ENCODE measurements at places on chromosomes 3 and 15.

- H3K27ac ChIP-seq: no peak overlapping the region
- H3K4me1 ChIP-seq: no peaks in the 10 kb centered on the region
- no peaks in the 10 kb centered on the region for H3K36me3 ChIP-seq
- H3K27me3 ChIP-seq: no peaks in the 10 kb centered on the region
- no peak overlapping the region for H3K4me3 ChIP-seq
- DNase-seq: no peak
Measured at GRCh38 chr3:180048103-180048502, 11.4 kb upstream of the PEX5L start.

- no peak overlapping the region for H3K27ac ChIP-seq
- H3K4me1 ChIP-seq: no peaks in the 10 kb centered on the region
- no peak for DNase-seq
Measured at GRCh38 chr3:46429250-46429649, 22.2 kb downstream of the CCRL2 start.

GRCh38 chr3:94162700-94163099 lies 99.8 kb downstream of the NSUN3 start:
- no peaks in the 10 kb centered on the region for H3K36me3 ChIP-seq
- H3K4me3 ChIP-seq: no peak overlapping the region

DNA sequence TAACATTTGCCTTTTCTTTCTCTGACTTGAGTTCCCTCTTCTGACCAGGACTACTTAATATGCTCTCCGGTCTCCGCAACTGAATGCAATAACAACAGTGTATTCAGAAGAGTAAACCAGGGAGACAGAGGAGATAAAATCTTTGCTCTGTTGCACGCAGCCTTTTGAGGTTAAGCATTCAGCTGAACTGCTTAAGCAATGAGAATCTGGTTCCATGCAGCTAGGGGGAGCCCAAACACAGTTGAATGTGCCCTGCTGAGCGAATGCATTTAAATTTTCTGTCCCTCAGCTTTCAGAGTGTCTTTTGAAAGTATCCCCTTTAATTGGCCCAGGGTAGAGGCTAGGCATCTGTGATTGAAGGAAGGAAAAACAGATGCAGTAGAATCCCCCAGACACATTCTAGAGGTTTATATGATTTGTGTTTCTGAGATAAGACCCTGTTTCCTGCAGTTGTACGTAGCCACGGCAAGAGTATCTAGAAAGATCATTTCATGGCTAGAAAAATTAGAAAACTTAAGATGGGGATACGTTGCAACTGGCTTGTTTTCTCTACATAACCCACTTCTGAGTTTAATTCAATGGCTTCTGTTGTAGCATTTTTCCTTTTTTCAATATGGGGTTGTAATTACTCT lies 309.6 kb downstream of the TUSC7 start:
- no peaks in the 10 kb centered on the region for H3K36me3 ChIP-seq
- no peak overlapping the region for H3K4me3 ChIP-seq
- H3K27me3 ChIP-seq: no peaks in the 10 kb centered on the region
- H3K27ac ChIP-seq: no peak overlapping the region
- no peaks in the 10 kb centered on the region for H3K4me1 ChIP-seq

DNA sequence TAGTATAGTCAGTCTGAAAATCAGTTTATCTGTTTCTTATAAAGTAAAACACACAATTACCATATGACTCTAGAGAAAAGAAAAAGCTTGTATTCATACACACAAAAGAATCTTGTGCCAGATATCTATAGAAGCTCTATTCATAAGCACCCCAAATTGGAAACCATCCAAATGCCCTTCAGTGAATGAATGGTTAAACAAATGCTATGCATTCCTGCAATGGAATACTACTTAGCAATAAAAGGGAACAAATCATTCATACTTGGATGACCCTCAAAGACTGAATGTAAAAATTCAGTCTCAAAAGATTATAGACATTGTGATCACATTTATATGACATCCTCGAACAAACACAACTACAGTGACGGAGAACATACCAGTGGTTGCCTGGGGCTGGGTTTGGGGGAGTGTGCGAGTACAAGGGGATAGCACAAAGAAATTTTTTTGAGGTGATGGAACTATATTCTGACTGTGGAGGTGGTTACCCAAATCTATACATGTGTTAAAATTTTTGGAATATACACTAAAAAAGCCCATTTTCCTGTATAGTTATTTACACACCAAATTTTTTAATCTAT lies 680.6 kb downstream of the NTRK3 start:
- DNase-seq: no peak
- H3K4me3 ChIP-seq: no peak overlapping the region
- no peaks in the 10 kb centered on the region for H3K36me3 ChIP-seq
- H3K27me3 ChIP-seq: no peaks in the 10 kb centered on the region
- H3K27ac ChIP-seq: no peak overlapping the region
- H3K4me1 ChIP-seq: no peaks in the 10 kb centered on the region

DNA sequence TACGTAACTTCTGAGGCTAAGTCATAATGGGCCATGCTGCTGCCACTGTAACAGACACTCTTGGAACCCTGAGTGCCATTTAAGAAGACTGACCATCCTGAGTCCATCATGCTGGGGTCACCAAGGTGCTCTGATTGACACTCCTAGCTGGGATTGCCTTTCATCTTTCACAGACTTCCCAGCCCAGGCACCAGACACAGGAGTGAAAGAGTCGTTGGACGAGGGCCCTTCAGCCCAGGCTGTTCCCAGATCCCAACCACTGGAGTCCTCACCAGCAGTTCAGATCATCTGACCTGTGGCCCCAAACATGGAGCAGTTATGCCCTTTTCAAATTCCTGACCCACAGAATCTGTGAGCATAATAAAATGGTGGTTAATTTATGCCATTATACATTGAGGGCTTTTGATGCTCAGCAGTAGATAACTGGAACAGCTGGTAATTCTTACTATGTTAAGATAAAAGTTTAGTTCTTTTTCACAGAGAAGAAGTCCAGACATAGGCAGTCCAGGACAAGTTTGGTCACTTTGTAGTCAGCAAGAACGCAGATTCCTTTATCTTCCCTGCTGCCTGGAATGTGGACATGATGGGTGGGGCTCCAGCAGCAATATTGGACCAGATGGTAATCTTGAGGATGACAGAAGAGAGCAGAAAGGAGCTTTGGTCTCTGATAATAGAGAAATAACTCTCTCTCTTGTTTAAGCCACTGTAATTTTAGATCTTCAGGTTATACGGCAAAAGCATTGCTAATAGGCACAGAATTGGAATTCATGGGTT lies 7.3 kb upstream of the EHD4 start:
- H3K36me3 ChIP-seq: no peaks in the 10 kb centered on the region
- no peaks in the 10 kb centered on the region for H3K27me3 ChIP-seq
- no peak for DNase-seq
- H3K4me1 ChIP-seq: peaks cover 1% of the 10 kb centered on the region
- H3K4me3 ChIP-seq: no peak overlapping the region

DNA sequence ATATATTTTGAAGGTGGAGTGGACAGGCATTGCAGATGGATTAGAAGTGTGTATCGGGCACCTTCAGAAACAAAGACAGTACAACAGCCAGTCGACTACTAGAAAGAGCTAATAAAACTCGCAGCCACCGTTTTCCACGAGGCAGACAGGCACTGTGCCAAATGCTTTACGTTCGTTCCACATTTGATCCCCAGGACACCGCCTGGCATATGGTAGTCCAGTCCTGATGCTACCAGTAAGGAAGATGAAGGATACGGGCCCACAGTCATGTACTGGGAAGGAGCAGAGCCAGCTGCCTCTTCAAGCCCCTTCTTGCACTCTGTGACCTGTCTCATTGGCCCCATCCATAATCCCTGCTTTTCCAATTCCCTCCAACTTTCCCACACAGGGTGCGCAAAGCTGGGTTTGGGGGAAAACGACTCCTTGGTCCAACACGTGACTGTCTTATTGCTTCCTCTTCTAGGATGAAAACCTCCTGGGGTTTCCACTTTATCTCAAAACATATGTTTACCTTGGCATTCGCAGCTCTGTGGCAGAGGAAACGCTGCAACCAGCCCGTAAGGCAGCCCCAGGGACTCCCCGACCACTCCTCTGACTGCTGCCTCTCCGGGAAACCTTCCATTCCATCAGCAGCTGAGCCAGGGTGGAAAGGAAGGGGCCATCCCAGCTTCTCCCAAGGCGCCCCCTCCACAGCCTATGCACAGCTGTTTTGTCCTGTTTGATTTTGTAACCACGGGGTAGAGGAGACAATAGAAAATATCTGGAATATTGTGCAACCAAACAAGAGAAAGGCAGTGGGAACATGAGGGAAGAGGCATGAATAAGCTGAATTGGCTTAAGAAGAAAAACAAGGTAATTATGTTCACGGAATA lies 107.4 kb downstream of the ADAMTS17 start:
- H3K4me1 ChIP-seq: no peaks in the 10 kb centered on the region
- no peak overlapping the region for H3K27ac ChIP-seq
- no peak overlapping the region for H3K4me3 ChIP-seq
- no peaks in the 10 kb centered on the region for H3K27me3 ChIP-seq
- no peaks in the 10 kb centered on the region for H3K36me3 ChIP-seq
- DNase-seq: no peak

- no peak overlapping the region for H3K27ac ChIP-seq
- DNase-seq: no peak
- no peak overlapping the region for H3K4me3 ChIP-seq
Measured at GRCh38 chr3:182124187-182124586, 412.5 kb downstream of the SOX2 start.

GRCh38 chr3:13484851-13485590 lies 4.9 kb downstream of the HDAC11 start:
- no peaks in the 10 kb centered on the region for H3K36me3 ChIP-seq
- H3K27ac ChIP-seq: no peak overlapping the region
- H3K4me3 ChIP-seq: no peak overlapping the region
- H3K4me1 ChIP-seq: peaks cover 7% of the 10 kb centered on the region
- H3K27me3 ChIP-seq: no peaks in the 10 kb centered on the region

DNA sequence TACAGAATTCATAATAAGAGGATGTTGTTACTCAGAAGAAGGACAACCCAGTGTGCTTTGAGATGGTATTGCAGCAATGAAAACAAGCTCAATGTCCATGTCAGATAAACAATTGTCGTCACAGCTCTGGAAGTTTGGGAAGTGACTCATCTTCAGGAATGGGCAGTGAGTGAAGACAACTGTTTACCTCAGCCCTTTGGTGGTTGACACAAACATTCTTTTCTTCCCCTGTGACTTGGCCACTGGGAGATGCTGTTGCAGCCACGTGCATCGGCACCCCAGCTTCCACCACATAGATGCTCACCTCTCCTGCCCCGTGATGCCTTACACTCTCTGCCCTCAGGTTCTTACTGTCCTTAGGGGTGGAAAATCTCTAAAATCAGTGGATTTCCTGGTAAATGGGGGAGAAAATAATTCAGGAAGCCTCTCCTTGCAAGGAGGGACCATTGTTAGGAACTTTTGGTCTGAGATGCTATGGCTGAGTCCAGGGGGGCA lies 114.1 kb upstream of the GALNT15 start:
- no peaks in the 10 kb centered on the region for H3K4me1 ChIP-seq
- peak; percentile 18 for DNase-seq
- H3K27ac ChIP-seq: no peak overlapping the region
- no peaks in the 10 kb centered on the region for H3K36me3 ChIP-seq
- H3K4me3 ChIP-seq: no peak overlapping the region

DNA sequence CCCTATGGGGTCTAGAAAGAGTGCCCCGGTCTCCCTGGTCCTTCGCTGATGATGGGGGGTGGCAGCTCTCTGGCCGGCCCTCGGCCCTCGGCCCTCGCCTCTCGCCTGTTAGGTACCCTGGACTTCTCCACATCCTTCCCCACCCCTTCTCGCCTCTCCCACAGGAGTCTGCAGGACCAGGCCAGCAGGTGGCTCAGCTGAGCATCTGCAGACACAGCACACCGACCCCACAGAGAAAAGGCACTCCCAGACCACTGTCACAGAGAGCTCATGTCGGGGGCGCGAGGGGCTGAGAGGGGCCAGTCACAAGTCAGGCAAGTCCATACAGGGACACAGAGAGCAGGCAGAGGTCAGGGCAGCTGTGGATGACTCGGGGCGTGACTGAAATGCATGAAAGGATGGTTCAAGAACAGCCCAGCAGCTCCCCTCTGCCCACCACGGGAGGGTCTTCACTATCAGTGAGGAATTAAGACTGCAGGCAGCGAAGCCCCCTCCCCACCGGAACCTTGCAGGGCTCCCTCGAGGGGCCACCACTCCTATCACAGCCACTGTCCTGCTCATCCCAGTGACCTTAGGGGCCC lies 181.7 kb upstream of the NSMCE3 start:
- peaks cover 4% of the 10 kb centered on the region for H3K4me1 ChIP-seq
- H3K4me3 ChIP-seq: no peak overlapping the region

DNA sequence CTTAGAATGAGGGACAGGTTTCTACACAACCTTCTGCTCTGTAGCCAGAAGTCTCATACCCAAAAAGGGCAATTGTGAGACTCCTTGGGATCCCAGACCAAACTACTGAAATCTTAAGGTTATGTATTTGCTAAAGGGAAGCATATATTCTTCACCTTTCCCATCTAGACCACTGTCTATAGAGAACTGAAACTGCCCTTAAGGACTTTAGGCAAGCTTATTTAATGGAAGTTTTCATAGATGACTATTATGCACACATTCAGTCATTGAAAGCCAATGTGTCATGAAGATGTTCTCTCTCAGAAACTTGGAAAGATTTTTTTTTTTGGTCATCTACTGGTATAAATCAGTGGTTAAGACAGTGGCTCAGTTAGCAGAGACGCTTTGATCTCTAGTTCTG lies 365.3 kb downstream of the MCTP2 start:
- H3K4me3 ChIP-seq: no peak overlapping the region
- H3K27me3 ChIP-seq: no peaks in the 10 kb centered on the region
- no peaks in the 10 kb centered on the region for H3K4me1 ChIP-seq
- DNase-seq: no peak

DNA sequence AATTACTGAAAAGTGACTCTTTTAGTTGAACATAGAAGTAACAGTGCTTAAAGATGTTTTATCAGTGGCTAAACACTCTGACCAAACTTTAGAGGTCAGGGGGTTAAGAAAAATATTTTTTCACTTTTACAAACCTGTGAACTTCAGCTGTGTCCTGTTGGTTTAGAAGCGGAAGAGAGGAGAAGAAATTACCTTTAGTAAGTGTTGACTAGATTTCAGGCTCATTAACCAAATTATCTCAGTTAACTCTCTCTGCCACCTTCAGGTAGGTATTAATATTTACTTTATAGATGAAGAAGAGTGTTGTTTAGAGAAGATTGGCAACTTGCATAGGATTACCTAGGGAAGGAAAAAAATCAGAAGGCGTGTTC lies 151.9 kb upstream of the CMC1 start:
- no peaks in the 10 kb centered on the region for H3K27me3 ChIP-seq
- H3K27ac ChIP-seq: no peak overlapping the region
- H3K4me3 ChIP-seq: no peak overlapping the region
- H3K4me1 ChIP-seq: no peaks in the 10 kb centered on the region
- no peaks in the 10 kb centered on the region for H3K36me3 ChIP-seq

- H3K36me3 ChIP-seq: no peaks in the 10 kb centered on the region
- no peak overlapping the region for H3K27ac ChIP-seq
- DNase-seq: no peak
- no peak overlapping the region for H3K4me3 ChIP-seq
Measured at GRCh38 chr15:48592933-48593332, 52.6 kb downstream of the FBN1 start.

- no peak for DNase-seq
- H3K4me3 ChIP-seq: no peak overlapping the region
- no peaks in the 10 kb centered on the region for H3K36me3 ChIP-seq
- no peaks in the 10 kb centered on the region for H3K27me3 ChIP-seq
- H3K27ac ChIP-seq: no peak overlapping the region
Measured at GRCh38 chr3:13533885-13534301, 15.0 kb upstream of the FBLN2 start.
